Activated CD4-positive, alpha-beta T cell treated with anti-CD3 and anti-CD28 coated beads for 1 hour (primary cell): ENCODE measurements at places on chromosomes 11 and 22.

DNA sequence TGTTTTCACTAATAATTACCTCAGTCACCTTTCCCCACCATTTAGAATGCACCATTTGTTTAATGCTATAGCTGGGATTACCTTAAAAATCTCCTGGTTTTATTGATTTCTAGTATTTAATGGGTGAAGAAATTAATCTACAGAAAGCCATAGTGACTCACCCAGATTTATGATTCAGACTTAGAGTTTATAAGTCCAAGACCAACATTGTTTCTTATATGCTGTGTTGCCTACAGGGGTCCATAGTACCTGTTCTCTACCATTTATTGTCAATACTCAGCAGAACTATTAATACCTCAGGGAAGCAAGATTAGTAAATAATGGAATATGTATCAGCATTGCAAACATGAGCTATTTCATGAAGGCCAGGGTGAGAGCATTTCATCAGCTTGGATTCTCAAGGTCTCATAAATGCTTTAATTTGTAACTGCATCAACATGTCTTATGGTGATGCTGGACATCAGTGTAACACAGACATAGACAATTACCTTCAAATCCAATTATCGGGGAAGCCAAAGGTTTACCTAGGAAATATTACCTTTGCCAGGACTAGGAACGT lies 8.0 kb upstream of the MS4A7 start:
- no peak for DNase-seq

- no peak for DNase-seq
Measured at GRCh38 chr22:47446331-47446730, 683.9 kb downstream of the TBC1D22A start.

GRCh38 chr11:118659953-118660680 lies 19.3 kb downstream of the TREH start:
- DNase-seq, result no peak

DNA sequence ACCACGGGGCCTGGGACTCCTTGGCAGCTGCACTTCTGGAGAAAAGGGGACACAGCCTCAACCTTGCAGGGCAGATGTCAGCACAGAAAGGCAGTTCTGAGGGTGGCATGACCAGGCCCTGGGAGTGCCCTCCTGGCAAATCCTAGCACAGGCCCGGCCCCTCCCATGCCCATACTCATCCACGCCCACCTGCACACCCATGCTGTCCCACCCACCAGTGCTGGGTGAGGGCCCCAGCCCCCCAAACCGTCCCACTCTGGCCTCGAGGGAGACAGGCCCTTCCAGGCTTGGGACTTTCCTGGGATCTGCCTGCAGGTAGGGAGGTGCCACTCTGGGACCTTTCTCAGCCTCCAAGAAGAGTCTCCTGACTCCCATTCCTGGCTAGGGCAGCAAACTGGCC lies 10.1 kb downstream of the DUSP8 start:
- no peak for DNase-seq

GRCh38 chr11:121099885-121100284 lies 1.2 kb upstream of the TECTA start:
- DNase-seq, result no peak

DNA sequence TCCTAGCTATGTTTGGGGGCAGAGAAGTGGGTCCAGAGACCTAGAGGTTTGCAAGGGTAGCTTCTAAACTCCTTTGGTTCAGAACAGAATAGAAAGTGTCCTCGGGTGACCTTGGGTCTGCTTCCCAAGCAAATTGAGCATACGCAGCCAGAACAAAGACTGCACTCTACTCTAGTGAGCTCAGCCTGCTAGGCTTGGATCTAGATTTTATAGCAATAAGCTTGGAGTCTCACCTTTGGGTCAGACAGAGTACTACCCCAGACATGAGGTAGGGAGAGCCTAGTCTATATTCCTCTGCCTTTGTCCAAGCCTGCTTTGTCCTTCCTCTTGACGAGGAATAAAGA lies 52.6 kb upstream of the ELF5 start:
- no peak for DNase-seq

- DNase-seq, result no peak
Measured at GRCh38 chr11:125869521-125869920, 17.9 kb upstream of the HYLS1 start.

DNA sequence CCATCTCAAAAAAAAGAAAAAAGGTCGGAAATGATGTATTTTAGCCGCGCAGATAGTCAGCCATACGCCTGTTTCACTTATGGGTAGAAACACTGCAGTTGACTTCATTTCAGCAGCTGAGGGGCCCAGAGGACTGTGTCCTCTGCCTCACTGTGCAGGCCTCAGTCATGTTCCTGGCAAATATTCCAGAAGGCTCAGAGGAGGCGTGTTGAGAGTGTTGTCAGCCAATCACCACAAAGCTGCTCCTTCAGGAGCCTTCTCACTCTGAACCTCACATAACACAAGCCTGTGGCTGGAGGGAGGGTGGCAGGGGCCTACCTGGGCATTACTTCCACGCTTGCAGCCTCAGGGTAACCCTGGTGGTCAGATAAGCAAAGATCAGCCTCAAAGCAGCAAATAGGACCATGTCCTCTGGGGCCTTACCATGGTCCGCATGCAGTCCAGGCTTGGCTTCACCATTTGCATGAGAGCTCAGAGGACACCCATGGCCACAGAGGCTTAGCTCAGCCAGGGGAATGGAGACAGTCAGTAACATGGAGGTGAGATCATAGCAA lies 17.3 kb upstream of the TREH start:
- DNase-seq, result no peak

DNA sequence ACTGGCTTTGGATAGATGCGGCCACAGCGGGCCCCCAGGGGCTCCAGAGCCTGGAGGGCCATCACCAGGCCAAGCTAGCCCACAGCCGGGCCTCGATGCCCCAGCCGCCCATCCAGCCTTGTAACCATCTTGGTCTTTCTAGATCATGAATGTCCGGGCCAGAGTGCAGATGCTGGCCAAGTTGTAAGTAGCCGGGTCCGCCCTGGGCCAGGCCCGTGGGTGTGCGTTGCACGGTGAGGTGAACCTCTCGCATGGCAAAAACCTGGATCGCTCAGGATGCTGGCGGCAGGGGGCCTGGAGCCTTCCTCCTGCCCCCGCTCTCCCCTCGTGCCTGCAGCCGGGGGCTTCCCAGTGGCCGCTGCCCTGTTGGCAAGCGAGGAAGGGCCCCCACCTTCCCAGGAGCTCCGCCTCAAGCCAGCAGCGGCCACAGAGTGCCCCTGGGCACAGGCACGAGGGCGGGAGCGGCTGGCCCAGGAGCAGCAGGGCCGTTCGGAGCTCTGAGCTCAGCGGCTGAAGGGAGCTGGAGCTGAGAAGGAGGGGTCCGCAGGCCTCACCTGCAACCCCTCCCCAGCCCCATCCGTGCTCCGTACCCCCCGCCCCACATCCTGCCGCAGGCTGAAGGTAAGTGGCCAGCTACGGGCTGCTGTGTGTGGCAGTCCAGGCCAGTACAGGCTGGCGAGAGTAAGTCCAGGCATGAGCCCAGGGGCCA lies 10.9 kb upstream of the MRPL23 start:
- DNase-seq, result no peak

GRCh38 chr22:21754523-21754922 lies 18.9 kb upstream of the YPEL1 start:
- DNase-seq, result no peak

- no peak for DNase-seq
Measured at GRCh38 chr11:28596816-28597215, 488.6 kb downstream of the METTL15 start.

DNA sequence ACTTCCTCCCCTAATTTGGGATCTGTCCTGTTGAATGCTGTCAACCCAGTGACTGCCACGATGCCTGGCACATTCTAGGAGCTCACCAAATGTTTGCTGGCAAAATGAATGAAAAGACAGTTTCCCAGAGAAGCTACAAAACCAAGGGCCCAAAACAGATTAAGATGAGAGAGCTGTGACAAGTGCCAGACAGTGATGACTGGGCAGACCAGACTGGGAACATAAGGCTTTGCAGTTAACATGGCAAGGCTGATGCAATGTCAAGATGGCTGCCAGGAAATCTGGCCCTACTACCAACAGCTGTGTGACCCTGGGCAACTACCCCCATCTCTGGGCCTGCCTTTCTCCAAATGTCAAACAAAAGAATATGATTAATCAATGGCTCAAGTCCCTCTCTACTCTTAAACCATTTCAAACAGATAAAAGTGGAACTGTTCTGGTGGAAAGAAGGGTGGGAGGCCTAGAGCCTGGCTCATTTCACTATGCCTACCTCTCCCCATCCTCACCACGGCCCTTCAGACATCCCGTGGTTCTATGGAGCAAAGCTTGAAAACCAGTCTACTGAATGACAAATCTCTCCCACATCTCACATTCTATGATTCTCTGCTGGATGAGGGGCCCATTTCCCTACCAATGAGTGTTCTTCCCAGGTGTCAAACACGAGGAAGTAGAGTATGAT lies 12.8 kb downstream of the AP1B1 start:
- DNase-seq, result no peak

DNA sequence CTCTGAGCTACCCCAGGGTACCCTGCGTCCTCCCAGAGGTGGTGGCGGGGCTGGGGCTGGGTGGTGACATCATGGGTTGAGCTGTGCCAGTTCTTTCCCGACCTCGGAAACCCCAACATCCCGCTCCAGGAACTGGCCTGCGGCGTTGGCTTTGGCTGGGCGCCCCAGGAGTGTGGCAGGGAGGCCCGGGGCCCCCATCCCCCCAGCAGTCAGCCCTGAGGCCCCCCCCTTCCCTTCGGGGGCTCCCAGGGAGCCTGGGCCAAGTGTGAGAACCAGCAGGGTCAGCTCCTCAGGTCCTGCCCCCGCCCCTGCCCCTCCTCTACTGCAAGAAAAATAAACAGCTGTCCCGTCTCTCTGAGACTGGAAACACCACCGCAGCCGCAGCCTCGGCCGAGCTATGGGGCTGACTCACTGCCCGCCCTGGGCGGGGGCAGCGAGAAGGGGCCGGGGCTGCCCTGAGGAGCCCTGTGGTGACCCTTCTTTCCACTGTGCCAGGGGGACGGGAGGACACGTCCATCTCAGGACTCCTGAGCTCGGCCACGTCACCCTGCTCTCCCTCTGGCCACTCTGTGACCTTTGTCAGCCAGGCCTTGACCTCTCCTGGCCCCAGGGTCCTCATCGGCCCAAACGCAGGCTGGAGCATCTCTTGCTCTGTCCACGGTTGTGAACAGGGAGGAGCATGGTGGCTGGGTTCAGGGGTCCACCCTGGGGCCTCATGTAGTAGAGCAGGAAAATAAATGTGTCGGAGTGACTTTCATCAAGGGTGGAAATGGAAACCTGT lies 73.4 kb downstream of the WNT7B start:
- no peak for DNase-seq

DNA sequence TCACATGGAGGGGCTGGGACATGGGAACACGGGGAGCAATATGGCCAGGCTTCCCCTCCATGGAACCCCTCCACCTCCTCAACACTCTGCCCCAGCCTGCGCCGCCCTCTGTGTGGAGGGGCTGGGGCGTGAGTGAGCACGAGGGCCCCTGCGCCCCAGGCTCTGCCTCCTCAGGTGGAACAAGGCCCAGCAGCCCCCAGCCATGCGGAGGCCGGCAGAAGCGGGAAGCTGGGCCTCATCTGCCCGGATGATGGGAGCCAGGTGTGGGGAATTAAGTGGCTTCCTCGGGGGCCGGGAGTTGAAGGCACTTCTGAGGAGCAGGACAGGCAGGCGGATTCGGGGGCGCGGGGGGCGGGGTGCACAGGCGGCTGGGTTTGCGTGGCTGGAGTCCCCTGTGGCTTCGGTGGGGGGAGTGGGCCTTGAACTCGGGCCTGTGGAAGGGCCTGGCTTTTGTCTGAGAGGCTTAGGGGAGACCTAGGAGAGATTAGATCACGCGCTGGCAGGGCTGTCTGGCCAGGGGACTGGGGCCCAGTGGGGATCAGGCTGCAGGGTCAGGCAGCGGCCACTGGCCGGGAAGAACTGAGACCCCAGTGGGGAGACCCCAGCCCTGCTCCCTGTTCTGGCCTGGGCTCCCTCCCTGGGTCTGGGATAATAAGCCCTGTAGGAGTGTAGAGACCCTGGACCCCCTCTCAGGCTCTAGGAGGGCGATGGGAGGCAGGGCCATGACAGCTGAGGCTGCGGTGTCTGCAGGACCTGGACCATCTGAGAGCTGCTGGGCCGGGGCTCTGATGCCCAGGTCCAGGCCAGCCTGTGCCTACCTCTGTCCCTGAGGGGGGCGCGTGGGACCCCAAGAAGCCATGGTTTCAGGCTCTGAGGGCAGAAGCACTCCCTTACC lies 13.3 kb downstream of the PRR33 start:
- no peak for DNase-seq

DNA sequence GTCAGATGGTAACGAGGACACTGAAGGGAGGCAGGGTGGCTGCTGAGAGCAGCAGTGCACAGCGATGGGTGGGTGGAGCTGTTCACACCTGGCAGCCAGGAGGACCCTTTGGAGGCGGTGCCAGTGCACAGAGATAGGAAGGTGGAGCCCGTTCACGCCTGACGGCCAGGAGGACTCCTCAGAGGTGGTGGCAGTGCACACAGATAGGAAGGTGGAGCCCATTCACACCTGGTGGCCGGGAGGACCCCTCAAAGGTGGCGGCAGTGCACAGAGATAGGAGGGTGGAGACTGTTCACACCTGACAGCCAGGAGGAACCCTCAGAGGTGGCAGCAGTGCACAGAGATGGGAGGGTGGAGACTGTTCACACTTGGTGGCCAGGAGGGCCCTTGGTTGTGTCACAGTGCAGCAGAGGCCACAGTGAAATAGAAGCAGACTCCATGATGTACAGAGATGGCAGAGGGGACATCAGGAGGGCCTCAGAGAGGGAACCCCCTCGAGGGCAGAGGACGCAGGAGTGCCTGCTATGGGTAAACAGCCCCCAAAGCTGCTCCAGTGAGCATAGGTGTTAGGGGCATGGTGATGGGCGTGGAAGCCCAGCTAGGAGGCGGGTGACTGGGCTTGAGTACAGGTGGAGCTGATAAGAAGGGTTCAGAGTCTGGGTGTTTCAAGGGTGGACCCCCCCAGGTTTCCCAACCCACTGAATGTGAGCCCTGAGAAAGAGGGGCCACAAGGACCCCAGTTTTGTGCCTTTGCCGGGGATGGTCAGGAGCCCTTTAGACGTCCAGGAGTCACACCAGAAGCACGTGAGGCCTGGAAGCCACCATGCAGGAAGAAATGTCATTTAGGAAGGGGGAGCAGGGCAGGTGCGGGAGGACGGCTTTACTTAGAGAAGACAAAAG lies 566.7 kb downstream of the BRD1 start:
- no peak for DNase-seq

- DNase-seq, result no peak
Measured at GRCh38 chr22:47967831-47968230, 1205.4 kb downstream of the TBC1D22A start.

DNA sequence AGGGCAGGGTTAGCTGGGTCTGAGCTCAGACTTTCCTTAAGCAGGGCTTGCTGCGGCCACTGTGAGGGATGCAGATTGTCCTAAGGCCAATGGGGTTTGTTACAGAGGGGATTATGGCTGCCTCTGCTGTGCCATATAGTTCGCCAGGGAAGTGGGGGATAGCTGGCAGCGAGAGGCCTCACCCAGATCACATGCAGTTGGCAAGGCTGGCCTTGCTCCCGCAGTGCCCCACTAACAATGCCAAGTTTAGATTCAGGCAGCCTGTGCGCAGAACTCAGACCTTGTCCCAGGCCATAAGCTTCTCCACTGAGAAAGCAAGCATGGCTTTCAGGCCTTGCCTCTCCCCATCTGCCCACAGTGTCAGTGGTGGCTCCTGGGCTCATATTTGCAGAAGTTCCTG lies 4.7 kb upstream of the APOL2 start:
- DNase-seq, result no peak

GRCh38 chr22:49086181-49086580 lies 741.5 kb downstream of the BRD1 start:
- no peak for DNase-seq

GRCh38 chr22:48957311-48957986 lies 870.2 kb downstream of the BRD1 start:
- peak; percentile 3 for DNase-seq
